ENCODE measurements at places on chromosomes 7 and 10. TPM values are rescaled to one million over a fixed set of nuclear protein-coding genes. Genes with fewer than 3 reads are reported as not detected.

Gene WDR86
- 93.8 TPM for total RNA-seq

Gene PPP1R3C
- 141 TPM for total RNA-seq

Gene FLNC
- total RNA-seq, result 190 TPM

Gene PLXNA4
- total RNA-seq, result 13.7 TPM

Gene CLRN3
- total RNA-seq, result 6.5 TPM

Gene ANKRD61
- total RNA-seq, result not detected

Gene PRPS1L1
- total RNA-seq, result not detected

Gene EMX2
- total RNA-seq, result 20.0 TPM

Gene TBATA
- not detected for total RNA-seq

Gene ADRB1
- 0.53 TPM for total RNA-seq

Gene SLIT1
- total RNA-seq, result 3.3 TPM

Gene PRRT4
- 3.3 TPM for total RNA-seq

Gene TAS2R3
- total RNA-seq, result 7.1 TPM

Gene DENND2A
- total RNA-seq, result 32.6 TPM

Gene SORBS1
- total RNA-seq, result 45.0 TPM

Gene VWA2
- total RNA-seq, result 3.0 TPM

Gene LIPK
- not detected for total RNA-seq

Gene AKR1C4
- total RNA-seq, result not detected
